ENCODE measurements at places on chromosomes 2 and 18. TPM values are rescaled to one million over a fixed set of nuclear protein-coding genes. Genes with fewer than 3 reads are reported as not detected.

- no peak for DNase-seq
- peaks cover 5% of the 10 kb centered on the region for H3K36me3 ChIP-seq
- H3K27ac ChIP-seq: no peak overlapping the region
- H3K4me3 ChIP-seq: no peak overlapping the region
- peaks cover 3% of the 10 kb centered on the region for H3K4me1 ChIP-seq
- H3K27me3 ChIP-seq: no peaks in the 10 kb centered on the region
Measured at GRCh38 chr2:191512216-191512835, 165.6 kb upstream of the NABP1 start.

C2orf92 gene
- total RNA-seq: 17.4 TPM

VIL1 gene
- 305 TPM for total RNA-seq

DNA sequence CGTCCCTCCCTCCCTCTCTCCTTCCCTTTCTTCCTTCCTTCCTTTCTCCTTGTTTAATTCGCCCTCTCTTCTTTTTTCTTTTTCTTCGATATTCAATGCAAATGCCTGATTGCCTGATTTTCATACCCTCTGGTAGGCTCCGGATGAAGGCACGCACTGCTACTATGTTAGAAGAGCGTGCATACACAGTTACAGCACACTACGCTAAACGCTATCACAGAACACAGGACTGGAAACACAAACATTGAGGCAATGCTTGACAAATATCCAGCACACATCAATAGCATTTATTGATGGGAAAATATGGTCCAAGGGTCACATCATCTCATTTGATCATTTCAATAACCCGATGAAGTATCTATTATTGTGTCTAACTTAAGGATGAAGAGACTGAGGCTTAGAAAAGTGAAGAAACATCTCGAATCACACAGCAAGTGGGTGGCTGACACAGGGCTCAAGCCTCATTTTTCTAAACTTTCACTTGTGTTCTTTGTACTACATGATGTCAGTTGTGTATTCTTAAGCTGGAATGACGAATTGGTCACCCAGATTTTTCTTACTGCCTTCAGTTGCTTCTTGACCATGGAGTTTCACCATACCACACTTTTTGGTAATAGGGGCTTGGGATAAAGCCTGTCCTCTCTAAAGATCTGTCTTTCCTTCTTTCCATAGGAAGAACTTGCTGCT is 101.8 kb downstream of the TRIB2 start:
- H3K27me3 ChIP-seq: no peaks in the 10 kb centered on the region
- H3K4me3 ChIP-seq: no peak overlapping the region
- no peaks in the 10 kb centered on the region for H3K36me3 ChIP-seq

- DNase-seq: no peak
- peaks cover 5% of the 10 kb centered on the region for H3K4me1 ChIP-seq
- no peak overlapping the region for H3K27ac ChIP-seq
- no peak overlapping the region for H3K4me3 ChIP-seq
Measured at GRCh38 chr18:75350512-75350839, 77.0 kb downstream of the SMIM21 start.

GRCh38 chr2:100107906-100108647 is 34.3 kb downstream of the AFF3 start:
- H3K4me1 ChIP-seq: peaks cover 17% of the 10 kb centered on the region
- H3K27ac ChIP-seq: no peak overlapping the region
- DNase-seq: no peak
- no peak overlapping the region for H3K4me3 ChIP-seq

GRCh38 chr2:226124548-226125011 is 675.0 kb downstream of the IRS1 start:
- H3K27me3 ChIP-seq: no peaks in the 10 kb centered on the region
- H3K4me3 ChIP-seq: no peak overlapping the region
- peak overlapping the region; percentile 75 for H3K27ac ChIP-seq
- DNase-seq: no peak
- peaks cover 8% of the 10 kb centered on the region for H3K4me1 ChIP-seq

- H3K27me3 ChIP-seq: no peaks in the 10 kb centered on the region
- DNase-seq: no peak
- H3K27ac ChIP-seq: no peak overlapping the region
- H3K4me1 ChIP-seq: peaks cover 14% of the 10 kb centered on the region
Measured at GRCh38 chr18:31617031-31617717, 25.5 kb downstream of the TTR start.

- H3K36me3 ChIP-seq: no peaks in the 10 kb centered on the region
- H3K4me3 ChIP-seq: no peak overlapping the region
- no peak for DNase-seq
- peaks cover 4% of the 10 kb centered on the region for H3K27me3 ChIP-seq
Measured at GRCh38 chr2:158187908-158188307, 86.2 kb downstream of the UPP2 start.

DNA sequence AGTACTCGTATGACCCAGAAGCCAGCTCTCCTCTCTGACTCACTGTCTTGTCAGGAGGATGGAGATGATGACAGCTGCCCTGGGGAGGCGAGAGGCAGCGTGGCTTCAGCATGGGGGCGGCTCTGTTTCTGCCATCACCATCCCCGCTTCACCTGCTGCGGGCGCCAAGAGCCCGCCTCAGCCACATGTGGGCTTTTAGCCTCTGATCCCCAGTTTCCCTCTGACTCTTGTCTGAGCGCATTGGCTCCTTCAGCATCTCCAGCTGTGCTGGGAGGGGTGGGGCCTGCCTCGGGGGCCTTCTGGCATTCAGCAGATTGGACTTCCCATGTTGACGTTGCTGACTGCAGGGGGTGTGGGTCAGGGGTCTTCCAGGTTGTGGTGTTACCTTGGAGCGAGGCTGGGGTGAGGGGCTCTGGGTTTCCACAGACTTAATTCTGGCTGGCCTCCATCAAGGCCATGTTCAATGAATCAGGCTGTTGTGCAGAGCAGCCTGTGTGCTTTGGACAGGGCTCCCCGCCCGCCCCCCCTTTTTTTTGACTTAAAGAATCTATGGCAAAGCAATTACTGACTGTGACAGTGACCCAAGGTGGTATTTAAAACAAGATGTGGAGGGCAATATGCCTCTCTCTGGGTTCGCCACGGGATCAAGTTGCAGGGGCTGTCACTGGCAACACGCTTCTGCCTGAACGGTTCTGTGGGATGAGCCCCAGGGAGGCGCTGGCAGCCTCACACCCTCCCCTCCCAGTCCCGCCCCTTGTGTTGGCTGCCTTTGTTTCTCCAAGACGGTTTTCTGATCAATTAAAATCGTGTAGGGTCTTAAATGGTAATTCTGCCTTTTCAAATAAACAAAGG is 228.3 kb downstream of the LDLRAD4 start:
- H3K4me3 ChIP-seq: no peak overlapping the region
- H3K27me3 ChIP-seq: peaks cover 57% of the 10 kb centered on the region
- H3K4me1 ChIP-seq: peaks cover 7% of the 10 kb centered on the region
- no peak for DNase-seq
- no peaks in the 10 kb centered on the region for H3K36me3 ChIP-seq

DUSP19 gene
- 1.9 TPM for total RNA-seq

DNA sequence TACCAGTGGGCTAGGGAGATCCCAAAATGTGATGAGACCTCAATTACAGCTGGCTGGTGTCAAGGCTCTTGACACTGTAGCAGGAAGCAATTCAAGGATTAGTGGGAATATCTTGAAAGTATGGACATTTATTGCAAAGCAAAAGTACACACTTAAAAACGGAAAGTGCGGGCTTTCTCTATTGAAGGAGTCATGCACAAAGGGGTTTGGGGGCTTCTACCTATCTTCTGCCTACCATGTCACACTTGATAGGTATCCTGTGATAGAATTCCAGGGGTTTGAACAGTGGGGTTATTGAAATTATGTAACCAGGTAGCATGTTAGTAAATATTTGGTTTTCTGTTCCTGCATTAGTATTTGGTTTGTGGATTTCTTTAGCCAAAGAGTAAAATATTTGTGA is 1652.1 kb upstream of the DDX18 start:
- no peak overlapping the region for H3K27ac ChIP-seq
- H3K36me3 ChIP-seq: peaks cover 5% of the 10 kb centered on the region
- no peaks in the 10 kb centered on the region for H3K27me3 ChIP-seq
- no peak overlapping the region for H3K4me3 ChIP-seq
- DNase-seq: no peak

DNA sequence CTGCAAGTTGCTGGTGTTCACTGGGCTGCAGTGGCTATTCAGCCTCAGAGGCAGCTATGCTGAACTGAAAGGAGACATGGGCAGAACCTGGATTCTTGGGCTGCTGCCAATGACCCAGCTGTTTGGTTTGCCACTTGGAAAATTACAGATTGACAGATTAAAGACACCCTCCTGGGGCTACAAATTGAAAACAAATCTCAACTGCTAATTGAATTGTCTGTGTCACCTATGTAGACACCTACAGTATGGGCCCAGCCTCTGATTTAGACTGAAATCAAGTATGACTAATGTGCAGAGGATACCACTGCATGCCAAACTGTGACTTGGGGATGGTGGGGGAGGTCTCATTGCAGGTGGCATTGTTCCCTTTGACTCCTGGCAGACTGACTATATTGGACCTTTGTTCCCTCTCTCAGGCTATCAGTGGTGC is 42.8 kb downstream of the ITSN2 start:
- no peak overlapping the region for H3K27ac ChIP-seq
- no peaks in the 10 kb centered on the region for H3K27me3 ChIP-seq
- no peaks in the 10 kb centered on the region for H3K4me1 ChIP-seq
- DNase-seq: no peak
- peaks cover 12% of the 10 kb centered on the region for H3K36me3 ChIP-seq
- no peak overlapping the region for H3K4me3 ChIP-seq

DNA sequence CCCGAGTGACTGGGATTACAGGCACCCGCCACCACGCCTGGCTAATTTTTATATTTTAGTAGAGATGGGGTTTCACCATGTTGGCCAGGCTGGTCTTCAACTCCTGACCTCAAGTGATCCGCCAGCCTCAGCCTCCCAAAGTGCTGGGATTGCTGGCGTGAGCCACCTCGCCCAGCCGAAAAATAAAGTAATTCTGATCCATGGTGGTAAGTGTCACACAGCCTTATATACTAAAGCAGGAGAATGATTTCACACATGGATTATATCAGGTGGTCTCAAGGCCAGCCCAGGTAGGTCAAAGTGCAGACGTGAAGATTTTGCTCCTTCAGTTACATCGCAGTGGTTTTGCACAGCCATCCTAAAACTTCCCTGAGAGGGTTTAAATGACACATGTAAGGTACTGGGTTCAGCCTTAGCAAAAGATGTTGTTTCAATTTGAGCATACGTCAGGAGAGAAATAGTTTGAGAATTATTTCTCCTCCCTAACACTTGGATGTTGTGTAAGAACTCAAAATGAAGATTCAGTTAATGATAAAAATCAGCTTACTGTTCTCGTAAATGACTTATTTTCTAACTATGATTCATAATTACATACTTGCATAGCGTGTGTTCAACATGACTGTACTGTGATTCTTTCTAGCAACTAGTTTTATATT is 93.0 kb upstream of the SLC39A10 start:
- H3K36me3 ChIP-seq: no peaks in the 10 kb centered on the region
- H3K4me1 ChIP-seq: no peaks in the 10 kb centered on the region
- no peak for DNase-seq

- no peaks in the 10 kb centered on the region for H3K4me1 ChIP-seq
- H3K27ac ChIP-seq: no peak overlapping the region
- DNase-seq: no peak
- no peaks in the 10 kb centered on the region for H3K27me3 ChIP-seq
Measured at GRCh38 chr2:89825034-89825433, 1133.6 kb downstream of the RPIA start.

DNA sequence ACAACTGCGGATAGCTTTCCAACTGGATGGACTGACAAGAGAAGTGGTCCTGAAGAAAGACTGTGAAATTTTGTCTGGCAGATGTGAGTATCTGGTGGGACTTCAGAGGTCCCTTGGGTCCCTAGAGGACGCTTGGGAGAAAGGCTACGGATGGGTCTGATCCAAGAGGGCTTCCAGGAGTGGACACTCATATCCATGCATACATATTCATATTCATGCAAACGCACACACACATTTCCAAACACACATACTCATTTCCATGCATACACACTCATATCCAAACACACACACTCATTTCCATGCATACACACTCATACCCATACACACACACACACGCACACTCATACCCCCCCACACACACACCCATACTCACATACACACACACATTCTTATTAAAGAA is 200.2 kb upstream of the DDX18 start:
- no peaks in the 10 kb centered on the region for H3K27me3 ChIP-seq
- no peak overlapping the region for H3K4me3 ChIP-seq
- no peak overlapping the region for H3K27ac ChIP-seq

NAT8 gene
- not detected for total RNA-seq

DNA sequence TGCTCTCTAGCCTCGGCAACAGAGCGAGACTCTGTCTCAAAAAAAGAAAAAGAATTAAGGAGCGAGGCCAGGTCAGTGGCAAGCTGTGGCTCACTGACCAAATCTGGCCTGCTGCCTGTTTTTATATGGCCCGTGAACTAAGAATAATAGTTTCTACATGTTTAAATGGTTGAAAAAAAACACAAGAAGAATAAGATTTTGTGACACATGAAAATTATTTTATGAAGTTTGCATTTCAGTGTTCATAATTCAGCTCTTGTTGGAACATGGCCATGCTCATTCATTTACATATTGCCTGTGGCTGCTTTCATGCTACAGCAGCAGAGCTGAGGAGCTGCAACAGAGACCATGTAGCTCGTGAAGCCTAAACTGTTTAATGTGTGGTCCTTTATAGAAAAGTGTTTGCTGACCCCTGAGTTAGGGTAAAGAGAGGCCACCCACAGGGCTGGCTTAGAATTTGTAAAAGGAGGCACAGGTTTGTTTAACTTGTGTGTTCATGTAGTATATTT is 59.5 kb downstream of the MFSD6 start:
- no peak for DNase-seq
- peaks cover 19% of the 10 kb centered on the region for H3K4me1 ChIP-seq
- no peaks in the 10 kb centered on the region for H3K27me3 ChIP-seq
- no peak overlapping the region for H3K4me3 ChIP-seq
- H3K36me3 ChIP-seq: peaks cover 18% of the 10 kb centered on the region

DNA sequence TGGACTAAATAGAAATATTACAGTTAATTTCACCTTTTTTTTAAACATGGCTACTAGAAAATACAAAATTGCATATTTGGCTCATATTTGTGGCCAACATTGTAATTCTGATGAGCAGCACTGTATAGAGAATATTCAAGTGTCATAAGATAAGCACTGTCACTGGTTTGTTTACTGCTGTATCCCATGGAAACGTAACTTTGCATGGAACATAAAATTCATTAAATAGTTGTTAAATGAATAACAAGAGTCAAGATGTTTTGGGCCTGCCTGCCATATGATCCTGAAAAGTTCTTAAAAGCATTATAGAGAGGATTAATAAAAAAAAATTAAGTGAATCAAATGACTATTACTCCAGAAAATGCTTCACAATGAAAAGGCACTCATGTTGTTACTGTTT is 763.7 kb upstream of the CRIM1 start:
- no peaks in the 10 kb centered on the region for H3K4me1 ChIP-seq
- H3K27me3 ChIP-seq: no peaks in the 10 kb centered on the region
- peaks cover under 1% of the 10 kb centered on the region for H3K36me3 ChIP-seq
- H3K27ac ChIP-seq: no peak overlapping the region
- H3K4me3 ChIP-seq: no peak overlapping the region

DNA sequence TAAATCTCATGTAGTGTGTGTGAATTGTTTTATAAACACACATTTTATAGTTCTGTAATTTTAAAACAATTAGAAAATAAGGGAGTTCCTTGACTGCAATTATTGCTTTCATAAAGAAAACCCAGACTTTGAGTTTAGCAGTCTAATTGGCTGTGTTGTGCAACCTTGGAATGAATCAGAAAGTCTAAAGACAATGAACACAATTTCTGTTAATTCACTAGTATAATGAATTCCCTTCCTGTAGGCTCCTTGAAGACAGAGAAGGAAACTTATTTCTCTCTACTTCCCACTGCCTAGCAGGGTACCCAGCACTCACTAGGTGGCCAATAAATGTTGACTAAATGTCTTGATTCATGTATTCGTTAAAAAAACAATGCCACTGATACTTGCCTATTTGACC is 79.9 kb downstream of the ANTXR1 start:
- peaks cover 19% of the 10 kb centered on the region for H3K36me3 ChIP-seq
- no peaks in the 10 kb centered on the region for H3K27me3 ChIP-seq
- peaks cover 1% of the 10 kb centered on the region for H3K4me1 ChIP-seq
- H3K27ac ChIP-seq: no peak overlapping the region

GNLY gene
- total RNA-seq: not detected

RBM44 gene
- total RNA-seq: 0.81 TPM

Data from progenitor cell of endocrine pancreas (in vitro differentiated cells).